ENCODE measurements at places on chromosomes 1 and 21.
A peak's percentile ranks its signal among the peaks of the same experiment; 100 is the strongest.

DNA sequence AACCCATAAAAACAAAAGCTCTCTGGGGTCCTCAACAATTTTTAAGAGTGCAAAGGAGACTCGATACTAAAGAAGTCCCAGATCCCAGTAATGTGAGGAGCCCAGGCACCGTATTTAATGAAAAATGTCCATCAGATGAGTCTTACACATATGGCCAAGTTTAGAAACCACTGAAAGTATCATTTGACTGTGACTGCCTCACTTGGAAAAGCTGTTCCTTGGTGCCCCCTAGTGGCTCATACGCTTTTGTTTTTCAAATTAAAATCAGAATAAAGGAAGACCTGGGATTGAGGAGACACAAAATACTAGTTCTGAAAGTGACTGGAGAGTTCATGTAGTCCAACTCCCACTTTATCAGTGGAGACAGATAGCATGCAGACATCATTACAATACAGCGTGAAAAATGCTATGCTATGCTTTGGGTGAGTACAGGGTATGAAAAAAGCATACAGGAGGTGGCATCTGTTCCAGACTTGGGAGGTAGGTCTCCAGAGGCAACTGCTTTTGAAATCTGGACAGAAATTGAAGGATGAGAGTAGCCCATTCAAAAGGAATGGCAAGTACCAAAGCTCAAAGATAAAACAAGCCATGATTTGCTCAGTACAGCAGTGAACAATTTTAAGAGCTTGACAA is 33.8 kb downstream of the GDAP2 start:
- DNase-seq, result peak; percentile 37

- no peak for DNase-seq
These were observed 75.2 kb downstream of the TRABD2B start for GRCh38 chr1:47921935-47922415.

- no peak for DNase-seq
These were observed 68.4 kb upstream of the FBXO28 start for GRCh38 chr1:224045556-224045955.

GRCh38 chr1:87953732-87954344 is 625.2 kb downstream of the LMO4 start:
- DNase-seq, result peak; percentile 12

GRCh38 chr1:15350551-15351200 is 59.0 kb upstream of the EFHD2 start:
- DNase-seq, result no peak

DNA sequence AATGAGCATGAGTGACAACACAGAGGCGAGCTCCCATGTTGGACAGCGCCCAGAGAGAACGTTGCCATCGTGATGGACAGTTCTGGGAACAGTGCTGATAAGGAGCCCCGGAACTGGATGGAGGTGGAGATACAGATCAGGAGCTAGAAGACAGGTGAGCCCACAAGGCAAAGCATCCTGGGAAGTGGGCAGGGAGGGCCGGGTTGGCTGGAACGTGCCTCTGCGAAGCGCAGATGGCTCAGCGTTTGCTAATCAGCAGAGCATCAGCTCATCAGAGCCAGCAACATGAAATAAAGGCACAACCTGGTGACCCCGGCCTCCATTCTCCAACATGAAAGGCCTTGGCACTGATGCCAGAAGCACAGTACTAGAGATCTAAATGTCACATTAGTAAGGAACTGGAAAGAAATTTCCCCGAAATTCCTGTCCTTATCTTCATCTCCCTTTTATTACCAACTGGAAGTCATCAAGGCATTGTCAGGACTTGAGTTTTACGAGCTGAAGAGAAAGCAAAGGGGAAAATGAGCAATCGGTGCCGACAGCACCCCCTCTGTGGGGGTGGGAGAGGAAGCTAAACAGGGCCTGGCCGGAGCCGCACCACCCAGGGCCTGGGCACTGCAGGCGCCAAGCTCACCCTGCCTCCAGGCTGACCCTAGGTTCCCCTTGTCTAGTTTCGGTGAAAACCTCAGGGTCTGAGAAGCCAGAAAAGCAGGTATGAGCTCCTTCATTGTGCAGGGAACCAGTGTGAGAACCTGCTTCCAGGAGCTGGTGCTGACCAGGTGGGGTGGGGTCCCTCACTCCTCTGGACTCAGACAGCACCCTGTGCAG is 19.9 kb downstream of the ABCA4 start:
- no peak for DNase-seq

- no peak for DNase-seq
These were observed 8.0 kb upstream of the SFN start for GRCh38 chr1:26854906-26855305.

DNA sequence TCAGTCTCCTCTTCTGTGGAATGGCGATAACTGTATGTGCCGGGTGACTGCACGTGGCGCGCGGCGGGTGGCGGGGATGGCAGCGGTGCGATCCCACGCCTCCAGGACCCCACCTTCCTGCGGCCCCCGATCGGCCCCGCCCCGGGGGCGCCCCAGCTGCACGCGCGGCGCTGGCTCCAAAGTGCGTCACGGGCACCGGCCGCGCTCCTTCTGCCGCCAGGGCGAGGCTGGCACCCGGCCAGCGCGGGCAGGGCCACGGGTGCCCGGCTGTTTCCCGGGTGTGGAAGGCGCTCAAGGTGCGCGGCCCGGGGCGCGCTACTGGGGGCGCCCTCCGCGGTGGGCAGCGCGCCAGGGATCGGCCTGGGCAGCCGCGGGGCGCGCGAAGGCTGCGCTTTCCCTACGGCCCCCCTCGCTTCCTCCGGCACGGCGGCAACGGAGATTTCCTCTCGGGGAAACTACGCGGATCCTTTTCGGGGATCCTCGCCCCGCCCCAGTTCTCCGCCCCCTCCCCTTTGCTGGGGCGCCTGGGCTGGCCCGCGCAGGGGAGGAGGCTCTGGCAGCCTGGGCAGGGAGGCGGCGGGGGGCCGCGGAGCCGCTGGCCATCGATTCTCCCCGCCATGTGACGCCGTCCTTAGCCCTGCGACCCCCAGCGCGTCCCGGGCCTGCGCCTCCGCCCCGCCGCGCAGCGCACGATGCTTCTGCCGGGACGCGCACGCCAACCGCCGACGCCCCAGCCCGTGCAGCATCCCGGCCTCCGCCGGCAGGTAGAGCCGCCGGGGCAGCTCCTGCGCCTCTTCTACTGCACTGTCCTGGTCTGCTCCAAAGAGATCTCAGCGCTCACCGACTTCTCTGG is at the start of gene EVA1C:
Gene EVA1C, plus strand, starts transcription at position 545 of the 853 bp plus-strand sequence. Its CDS starts 148 bp downstream, at position 693.
- DNase-seq, result peak; percentile 42

DNA sequence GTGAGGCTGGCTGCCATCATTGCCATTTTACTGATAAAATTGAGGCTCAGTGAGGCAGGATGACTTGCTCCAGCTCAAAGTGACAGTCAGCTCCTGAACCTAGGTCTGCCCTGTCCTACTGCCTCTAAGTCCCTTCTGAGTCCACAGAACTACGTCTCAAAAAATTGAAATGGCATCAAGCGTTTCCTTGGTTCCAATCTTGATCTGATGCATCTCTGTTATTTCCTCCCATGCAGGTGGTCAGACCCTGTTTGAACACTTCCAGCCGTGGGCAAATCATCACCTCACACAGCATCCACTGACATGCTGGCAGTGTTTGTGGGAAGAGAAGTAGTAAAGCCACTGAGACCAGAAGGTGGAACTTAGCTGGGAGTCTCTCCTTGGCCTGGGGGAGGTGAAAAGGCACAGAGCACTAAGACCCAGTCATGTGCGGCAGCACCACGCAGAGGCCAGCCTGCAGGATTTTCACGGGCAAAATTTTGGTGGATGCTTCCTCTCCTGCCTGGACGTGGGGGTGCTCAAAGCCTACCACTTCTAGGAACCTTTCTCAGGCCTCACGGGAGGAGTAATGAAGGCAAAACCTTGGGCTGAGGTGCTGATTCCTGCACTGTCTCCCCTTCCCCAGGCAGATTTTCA is 7.8 kb upstream of the CPLANE2 start:
- DNase-seq, result no peak

GRCh38 chr1:33120436-33121231 is 39.7 kb downstream of the AZIN2 start:
- DNase-seq, result no peak

Data from stimulated activated CD8-positive, alpha-beta memory T cell treated with anti-CD3 and anti-CD28 coated beads, Interleukin-7, amount 100 ng/mL, for 24 hours (primary cell).